AG09319 (cell line): ENCODE measurements at places on chromosomes 12 and 14.

DNA sequence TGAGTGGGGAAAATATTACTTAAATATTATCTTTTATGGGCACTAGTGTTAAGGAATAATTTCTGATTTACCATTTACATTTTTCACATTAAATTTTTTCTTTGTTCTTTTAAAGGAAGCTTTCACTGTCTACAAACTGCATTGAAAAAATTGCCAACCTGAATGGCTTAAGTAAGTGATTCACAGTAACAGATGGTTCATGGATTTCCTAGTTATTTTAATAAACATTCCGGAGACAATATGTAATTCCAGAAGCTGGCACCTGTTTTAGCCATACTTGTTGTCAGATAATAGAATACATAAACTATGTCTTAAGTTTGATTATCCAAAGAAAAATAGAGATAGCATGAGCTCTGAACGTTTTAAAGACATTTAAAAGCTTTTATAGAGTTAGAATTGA is 17.1 kb downstream of the DNAL1 start:
- no peak for DNase-seq

DNA sequence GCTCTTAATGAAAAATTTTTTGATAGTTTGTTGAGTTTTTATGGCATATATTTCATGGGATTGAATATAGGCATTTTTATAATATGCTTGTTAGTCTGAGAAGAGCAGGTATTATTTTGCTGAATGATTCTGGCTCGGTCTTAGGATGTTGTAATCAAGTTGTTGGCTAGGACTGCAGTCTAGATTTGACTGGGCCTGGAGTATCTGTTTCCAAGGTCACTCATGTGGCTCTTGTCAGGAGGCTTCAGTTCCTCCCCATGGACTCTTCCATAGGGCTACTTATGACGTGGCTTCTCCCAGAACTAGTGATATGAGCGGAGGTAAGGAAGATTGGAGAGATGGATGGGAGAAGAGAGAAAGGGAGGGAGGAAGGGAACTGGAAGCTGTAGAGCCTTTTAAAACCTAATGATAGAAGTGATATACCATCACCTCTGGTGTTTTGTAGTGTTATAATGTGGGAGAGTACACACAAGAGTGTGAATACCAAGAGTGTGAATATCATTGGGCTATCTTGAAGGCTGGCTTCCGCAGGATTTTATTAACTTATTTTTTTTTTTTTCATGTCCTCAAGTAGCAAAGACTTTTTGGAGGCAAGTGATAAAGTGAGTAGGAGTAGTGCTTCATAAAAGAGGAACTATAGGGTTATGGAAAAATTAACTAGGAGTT is 4.4 kb downstream of the MNAT1 start:
- DNase-seq: no peak

GRCh38 chr14:98165976-98166375 is 1106.0 kb downstream of the BCL11B start:
- DNase-seq: no peak

DNA sequence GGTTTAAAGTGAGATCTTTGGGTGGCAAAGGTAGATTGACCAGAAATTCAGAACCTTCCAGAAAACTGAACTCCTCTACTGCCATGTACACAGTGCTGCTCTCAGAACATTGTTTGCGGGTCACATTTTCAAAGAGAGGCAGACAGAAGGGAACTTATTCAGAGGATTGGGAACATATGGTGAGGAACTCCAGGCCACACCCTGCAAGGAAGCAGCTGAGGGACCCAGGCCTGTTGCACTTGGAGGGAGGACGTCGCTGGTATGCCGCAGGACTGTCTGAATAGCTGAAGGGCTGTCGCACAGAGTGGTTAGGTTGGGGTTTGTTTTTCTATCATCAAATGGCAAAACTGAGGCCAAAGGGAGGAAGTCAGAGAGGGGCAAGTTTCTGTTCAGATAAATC is 441.1 kb downstream of the DPF3 start:
- DNase-seq: no peak

DNA sequence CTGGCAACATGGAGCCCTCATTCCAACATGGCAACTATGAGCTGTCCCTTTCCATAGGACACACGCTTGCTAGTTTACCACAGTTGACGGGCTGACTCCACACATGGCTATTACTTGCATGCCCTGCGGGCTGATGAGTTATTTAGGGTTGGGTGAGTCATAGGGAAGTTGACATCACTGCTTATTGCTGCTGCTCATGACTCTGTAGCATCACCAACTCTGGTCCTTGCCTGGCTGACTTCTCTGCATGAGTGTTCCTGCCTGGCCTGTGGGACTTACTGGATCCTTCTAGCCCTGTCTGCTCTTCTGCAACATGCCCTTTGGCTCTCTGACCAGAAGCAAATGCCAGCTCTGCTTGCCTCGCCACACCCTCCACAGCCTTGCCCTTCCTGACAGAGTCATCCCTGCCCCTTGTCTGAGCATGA is 199.5 kb downstream of the ANO6 start:
- peak; percentile 92 for DNase-seq

DNA sequence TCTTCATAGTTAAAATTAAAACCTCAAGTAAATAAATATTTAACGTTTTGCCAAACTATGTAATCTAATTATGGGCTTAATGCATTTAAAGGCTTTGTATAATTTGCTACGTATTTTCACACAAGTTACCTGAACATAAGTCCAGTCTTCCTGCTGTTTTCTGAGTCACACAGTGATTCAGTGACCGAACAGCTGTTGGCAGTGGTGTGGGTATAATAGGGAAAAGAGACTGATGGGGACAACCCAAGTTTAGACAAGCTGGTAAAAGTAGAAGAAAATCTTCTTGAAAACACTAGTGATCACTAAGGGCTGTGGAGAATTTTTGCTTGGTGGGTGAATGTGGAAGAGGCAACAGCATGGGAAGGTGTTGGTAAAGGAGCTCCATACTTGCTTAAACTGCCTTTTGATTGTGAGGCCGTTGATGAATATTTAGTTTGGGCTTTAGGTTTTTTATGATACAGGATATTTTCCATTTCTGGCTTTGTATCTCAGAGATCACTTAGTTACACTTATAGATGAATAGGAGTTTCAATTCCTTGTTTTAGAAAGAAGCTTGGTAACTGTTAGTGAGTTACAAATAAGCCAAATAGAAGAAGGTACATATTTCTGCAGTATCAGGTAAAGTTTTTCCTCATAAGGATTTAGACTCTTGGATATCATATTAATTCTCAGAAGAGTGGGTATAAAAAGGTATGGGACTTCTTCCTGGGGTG is 23.9 kb downstream of the LRRK2 start:
- DNase-seq: no peak

DNA sequence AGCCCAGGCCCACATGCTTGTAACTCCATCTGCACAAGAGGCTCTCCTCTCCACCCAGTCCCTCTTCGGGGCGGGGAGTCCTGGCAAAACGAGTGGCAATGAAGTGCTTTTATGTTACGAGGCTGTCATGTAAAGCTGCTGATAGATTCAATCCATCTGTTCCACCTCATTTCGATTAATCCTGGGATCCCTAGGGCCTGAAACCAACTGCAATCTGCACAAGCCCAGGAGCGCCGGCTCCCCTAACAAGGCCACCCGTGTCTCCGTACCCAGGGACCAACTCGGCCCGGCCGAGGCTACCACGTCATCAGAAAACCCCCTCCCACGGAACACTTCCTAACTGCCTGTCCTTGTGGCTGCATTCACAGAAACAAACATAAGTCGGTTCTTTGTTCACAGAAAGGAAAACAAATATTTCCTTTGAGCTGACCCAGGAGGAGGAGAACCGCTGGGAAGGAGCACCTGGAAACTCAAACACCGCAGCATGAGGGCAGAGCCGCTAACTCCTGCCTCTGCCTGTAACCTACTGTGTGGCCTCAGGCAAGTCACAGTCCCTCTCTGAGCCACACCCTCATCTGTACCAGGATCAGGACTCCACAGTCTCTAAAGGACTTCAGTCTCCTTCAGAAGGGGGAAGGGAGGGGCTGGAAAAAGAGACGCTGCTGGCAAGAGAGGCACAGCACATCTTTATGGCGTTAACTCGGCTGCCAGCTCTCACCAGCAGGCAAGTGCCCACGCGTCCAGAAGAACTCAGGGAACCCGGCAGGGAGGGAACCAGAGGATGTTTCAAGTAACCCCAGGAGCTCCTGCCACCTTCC is 47.8 kb downstream of the CCDC88C start:
- no peak for DNase-seq

DNA sequence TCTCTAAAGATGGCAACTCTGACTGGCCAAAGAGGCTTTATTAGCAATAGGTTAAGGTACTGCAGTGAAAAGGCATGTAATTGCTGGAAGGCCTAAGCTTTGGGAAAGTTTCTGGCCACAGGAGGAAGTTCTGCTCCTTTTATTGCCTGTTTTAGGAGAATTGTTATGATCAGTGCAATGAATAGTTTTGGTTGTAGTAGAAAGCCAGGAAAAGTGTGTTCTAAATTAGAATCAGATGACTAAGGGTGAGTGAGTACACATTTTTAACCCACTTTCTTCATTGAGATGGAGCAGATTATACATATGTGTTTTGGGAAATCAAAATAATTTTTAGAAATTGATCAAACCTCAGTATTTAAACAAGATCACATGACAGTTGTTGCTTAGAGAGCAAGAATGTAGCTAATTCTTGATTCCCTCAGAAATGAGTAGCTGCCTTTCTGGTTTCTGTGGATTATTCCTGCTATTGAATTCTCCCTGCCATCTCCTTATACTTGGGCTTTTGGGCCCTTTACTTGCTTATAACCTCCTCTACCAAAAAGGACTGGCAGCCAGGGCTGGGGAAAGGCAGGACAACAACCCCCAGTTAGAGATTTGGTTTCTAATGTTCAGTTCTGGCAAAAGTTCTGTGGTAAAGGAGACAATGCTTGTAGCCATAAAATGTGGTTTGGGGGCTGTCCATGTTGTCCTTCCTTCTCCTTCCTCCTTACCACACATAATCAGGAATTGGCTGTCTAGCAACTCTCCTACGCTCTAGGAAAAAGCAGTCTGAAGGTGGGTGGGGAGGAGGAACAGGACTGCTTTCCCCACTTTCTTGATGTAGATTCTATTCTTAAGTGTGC is 217.1 kb downstream of the SLC38A4 start:
- peak; percentile 45 for DNase-seq

- no peak for DNase-seq
Observed at GRCh38 chr12:97982684-97983083, 520.1 kb downstream of the RMST start.

DNA sequence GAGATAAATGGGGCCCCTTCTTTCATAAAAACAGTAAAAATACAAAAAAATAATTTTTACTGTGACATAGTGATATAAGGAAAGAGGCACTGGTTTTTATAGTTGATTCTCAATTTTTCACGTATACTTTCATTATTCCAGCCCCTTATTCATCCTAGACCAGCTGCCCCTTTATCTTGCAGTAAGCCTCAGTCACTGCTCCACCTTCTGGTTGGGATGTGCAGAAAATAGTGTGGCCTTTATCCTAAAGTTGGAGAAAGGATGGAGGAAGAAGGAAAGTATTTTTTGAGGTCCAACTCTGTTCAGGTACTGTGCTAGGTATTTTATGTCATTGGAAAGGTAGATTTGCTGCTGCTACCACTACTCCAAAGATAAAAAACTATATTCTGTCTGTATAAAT is 172.7 kb downstream of the ANO6 start:
- peak; percentile 30 for DNase-seq

GRCh38 chr12:90706036-90706435 is 248.9 kb downstream of the CCER1 start:
- DNase-seq: no peak

DNA sequence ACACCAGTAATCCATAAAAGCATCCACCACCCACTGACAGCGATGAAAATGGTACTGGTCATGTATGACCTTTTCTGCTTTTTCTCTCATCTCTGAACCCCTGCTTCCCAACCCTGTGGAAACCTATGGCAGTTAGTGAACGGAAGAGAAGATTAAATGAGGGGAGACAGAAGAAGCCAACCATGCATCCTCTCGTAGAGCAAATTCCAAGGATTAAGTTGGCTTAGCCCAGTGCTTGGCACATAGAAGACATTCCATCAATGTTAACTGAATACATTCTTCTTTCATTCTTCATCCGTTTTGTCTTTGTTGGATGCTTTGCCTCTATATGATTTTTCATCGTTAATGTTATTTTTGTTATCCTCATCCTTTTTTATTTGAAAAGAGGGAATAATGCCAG is 339.7 kb upstream of the FLRT2 start:
- DNase-seq: no peak

GRCh38 chr12:106130474-106131113 is 8.2 kb downstream of the NUAK1 start:
- no peak for DNase-seq

DNA sequence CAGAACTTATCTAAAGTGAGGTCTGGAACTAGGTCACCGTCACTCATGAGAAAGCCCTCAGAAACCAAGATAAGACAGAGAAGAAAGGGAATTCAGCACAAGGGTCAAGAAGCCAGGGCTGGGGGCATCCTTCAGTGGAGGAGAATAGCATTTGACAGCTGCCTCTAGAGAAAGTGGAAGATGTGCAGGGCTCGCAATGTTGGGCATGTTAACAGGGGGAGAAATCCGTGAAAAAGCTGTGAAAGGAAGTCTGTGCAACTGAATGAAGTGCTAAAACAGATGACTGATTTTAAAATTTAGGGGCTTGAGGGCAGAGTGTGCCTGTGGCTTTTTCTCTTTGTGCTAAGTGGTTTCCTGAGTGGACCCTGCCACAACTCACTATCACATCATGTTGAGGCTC is 97.7 kb upstream of the IFNG-AS1 start:
- no peak for DNase-seq

DNA sequence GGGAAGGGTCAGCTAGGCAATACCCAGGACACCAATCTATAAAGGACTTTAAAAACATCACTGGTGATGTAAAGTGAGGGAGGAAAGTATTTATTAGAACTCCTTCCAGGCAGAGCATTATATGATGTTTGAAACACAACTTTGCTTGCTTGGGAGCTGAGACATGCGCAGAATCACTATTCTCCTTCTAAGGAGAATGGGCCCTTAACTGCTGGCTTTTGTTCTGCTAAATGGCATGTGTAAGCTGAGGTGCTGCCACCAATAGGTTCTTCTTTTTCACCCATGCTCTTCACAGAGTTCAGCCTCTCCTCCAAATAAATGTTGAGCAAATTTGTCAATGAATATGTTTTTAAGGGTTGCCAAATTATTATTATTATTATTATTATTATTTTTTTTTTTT is 3.9 kb downstream of the STAC3 start:
- DNase-seq: no peak
